ENCODE measurements at places on chromosomes 12 and 14.

GRCh38 chr12:96049101-96049500 lies 13.7 kb upstream of the LTA4H start:
- DNase-seq: no peak

DNA sequence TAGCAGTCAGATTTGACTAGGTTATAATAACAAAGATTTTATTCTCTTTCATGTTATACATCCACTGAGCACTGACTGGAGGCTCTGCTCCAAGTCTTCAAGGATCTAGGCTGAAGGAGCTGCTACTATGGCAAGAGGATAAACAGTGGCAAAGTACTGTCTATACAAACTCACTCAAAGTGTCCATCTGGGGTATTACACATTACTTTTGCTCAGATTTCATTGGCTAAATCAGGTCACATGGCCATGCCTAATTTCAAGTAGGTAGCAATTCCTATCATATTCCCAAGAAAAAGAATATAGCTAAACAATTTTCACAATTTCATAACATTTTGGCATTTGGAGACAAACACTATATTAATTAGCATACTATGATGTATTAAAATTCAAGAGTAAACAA lies 40.9 kb downstream of the CDK17 start:
- no peak for DNase-seq

GRCh38 chr14:85060121-85060520 lies 469.8 kb upstream of the FLRT2 start:
- DNase-seq: no peak

DNA sequence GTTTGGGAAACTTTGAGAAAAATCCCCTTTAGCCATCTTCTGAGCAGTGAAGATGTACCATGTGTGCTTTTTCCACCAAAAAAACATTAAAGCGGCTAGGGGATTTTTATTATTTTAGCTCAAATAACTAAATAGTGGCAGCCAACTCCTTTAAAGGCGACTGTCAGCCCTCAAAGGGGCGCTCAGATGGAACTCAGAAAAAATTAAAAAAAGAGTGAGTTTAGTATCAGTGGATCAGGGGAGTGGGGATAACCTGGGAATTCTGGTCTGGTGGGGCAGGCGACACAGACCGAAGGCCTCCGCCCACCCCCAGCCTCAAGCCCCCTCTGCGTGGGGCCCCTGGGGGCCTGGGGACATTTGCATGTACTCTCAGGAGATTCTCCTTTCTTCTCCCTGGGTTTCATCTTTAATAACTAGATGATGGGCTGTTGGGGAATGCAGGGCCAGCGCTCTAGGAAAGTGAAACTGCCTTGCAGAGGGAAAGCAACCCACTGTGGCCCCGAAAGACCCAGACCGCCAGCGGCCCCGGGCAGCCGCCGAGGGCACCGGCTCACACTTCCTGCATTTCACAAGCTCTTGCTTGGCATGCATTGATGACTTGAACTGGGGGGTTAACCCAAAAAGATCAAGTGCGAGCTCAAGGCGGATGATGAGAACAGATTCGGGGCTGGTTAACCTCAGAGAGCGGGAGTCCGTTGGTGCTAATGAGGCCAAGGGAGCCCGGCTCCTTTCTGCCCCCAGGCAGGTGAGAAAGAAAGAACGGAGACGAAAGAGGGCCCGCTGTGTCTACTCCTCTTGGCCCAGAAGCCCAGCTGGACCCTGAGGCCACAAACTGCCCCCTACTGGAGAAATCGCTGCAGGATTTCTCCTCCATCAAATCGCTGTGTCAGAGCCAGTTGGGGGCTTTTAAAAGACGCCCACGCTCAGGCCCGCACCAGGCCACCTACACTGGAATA lies 7.3 kb upstream of the BATF start:
- DNase-seq: peak; percentile 14

- no peak for DNase-seq
These were observed 9.4 kb downstream of the CARMIL3 start for GRCh38 chr14:24060984-24061913.

- peak; percentile 91 for DNase-seq
These were observed at the start of the genes DDX51 and NOC4L for GRCh38 chr12:132144115-132144809. DDX51 (minus strand) TSS chr12:132144319; CDS start chr12:132144296, 23 bp downstream. NOC4L (plus strand) TSS chr12:132144457; CDS start chr12:132144489, 32 bp downstream.

DNA sequence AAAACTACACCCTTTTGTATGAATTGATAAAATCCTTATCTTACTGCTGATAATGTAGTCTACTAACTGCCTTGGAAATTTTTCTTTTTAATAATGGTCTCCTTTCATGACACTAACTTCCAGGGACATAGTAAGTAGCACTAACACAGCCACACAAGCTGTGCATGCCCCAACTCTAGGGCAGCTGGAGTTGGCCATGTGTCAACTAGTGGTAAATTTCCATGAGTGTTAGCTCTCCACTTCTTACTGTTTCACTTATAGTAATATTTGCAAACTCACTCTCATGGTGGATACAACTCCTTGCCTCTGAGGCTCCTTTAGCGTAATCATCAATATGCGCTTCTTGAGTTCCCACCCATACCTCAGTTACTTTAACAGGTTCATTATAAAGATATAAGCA lies 38.0 kb downstream of the LGR5 start:
- DNase-seq: no peak

- no peak for DNase-seq
These were observed 30.4 kb upstream of the GZMB start for GRCh38 chr14:24664366-24664765.

GRCh38 chr14:105865904-105866840 lies 339.8 kb downstream of the TMEM121 start:
- no peak for DNase-seq

- DNase-seq: peak; percentile 68
These were observed 20.1 kb downstream of the SPRING1 start for GRCh38 chr12:116717466-116718437.

- no peak for DNase-seq
These were observed 262.3 kb downstream of the GLT1D1 start for GRCh38 chr12:129115558-129115957.

Data from spinal cord (tissue), 10 donors.